ENCODE measurements at places on chromosomes 7 and 10.
A peak's percentile ranks its signal among the peaks of the same experiment; 100 is the strongest.

DNA sequence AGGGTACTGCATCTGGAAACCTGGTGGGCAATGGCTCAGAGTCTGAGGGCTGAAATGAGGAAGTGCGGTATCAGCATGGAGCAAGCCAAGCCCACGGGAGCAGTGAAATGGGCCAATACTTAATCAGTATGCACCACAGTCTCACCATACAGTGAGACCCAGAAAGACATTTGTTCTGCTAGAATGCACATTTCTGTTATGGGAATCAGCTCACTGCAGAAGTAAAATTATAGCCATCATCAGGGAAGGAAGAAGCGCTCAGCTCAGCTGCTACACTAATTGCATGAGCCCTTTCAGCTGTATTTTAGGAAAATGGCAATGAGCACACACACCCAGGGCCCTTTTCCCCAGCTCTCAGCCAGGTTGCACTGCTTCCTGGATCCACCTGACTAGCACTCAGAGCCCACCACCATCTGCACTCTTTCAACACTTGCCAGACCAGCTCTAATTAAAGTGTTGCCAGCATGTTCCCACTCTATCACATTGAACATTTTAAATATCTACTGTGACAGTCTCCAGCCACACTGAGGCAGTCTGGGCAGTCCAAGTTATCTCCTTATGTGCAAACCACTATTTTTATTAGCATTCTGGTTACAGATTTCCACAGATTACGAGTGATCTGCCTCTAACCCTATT is 44.2 kb upstream of the PIK3AP1 start:
- no peaks in the 10 kb centered on the region for H3K27me3 ChIP-seq
- no peak overlapping the region for H3K27ac ChIP-seq
- no peak for DNase-seq
- H3K4me3 ChIP-seq, result no peak overlapping the region
- H3K36me3 ChIP-seq, result no peaks in the 10 kb centered on the region
- H3K4me1 ChIP-seq, result no peaks in the 10 kb centered on the region

DNA sequence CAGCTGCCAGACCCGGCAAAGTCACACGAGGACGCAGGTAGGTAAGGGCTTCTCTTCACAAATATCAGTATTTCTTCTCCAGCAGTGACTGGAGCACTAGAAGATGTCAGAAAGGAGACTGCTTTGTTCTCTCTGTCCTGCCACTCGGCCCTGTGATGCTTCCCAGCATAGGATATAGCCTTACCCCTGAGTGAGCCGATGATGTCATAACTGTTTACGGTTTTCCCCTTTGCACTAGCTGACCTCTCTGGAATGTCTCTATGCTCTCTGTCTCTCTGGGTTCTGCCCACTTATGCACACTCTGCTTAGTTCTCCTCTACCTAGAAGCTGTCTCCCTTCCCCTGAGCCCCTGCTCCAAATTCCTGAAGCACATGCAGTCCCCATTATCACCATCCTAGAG is 167.5 kb upstream of the PODXL start:
- H3K27me3 ChIP-seq, result no peaks in the 10 kb centered on the region
- no peak overlapping the region for H3K27ac ChIP-seq
- peak; percentile 40 for DNase-seq

GRCh38 chr7:19304086-19304485 is 158.9 kb upstream of the FERD3L start:
- DNase-seq, result no peak
- H3K36me3 ChIP-seq, result no peaks in the 10 kb centered on the region
- no peak overlapping the region for H3K4me3 ChIP-seq
- no peak overlapping the region for H3K27ac ChIP-seq
- no peaks in the 10 kb centered on the region for H3K4me1 ChIP-seq

DNA sequence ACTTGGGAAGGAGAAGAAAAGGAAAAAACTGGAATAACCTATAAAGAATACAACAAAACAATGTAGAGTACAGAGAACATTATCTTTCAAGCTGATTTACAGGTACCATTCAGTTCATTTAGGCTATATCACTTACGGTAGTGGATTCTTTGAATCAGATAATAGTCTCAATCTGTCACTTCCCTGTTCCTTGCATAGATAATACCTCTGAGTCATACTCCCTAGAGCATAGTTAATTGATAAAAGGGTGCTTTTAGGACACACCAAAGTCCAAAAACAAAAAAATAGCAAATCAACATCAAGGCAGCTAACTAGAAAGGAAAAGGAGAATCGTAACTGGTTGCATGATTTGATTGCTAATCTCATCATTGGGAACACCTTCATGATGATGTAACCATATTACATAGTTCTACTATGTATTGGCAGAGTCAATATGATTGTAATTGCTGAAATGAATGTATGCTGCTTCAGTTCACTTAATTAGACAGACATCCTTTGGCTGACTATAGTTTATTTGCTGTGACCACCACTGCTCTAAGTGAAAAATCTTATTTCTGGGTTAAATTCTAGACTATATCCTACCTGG is 844.4 kb downstream of the GATA3 start:
- no peak overlapping the region for H3K27ac ChIP-seq
- peaks cover 1% of the 10 kb centered on the region for H3K27me3 ChIP-seq
- no peak for DNase-seq

GRCh38 chr7:93043385-93043985 is 74.3 kb downstream of the SAMD9 start:
- H3K4me1 ChIP-seq, result peaks cover 6% of the 10 kb centered on the region
- DNase-seq, result no peak
- no peak overlapping the region for H3K27ac ChIP-seq
- peaks cover 16% of the 10 kb centered on the region for H3K27me3 ChIP-seq
- peak overlapping the region; percentile 50 for H3K4me3 ChIP-seq
- H3K36me3 ChIP-seq, result no peaks in the 10 kb centered on the region

- H3K27me3 ChIP-seq, result no peaks in the 10 kb centered on the region
- DNase-seq, result no peak
- no peak overlapping the region for H3K27ac ChIP-seq
- no peaks in the 10 kb centered on the region for H3K36me3 ChIP-seq
Observed at GRCh38 chr10:30495687-30496086, 61.7 kb downstream of the MAP3K8 start.

DNA sequence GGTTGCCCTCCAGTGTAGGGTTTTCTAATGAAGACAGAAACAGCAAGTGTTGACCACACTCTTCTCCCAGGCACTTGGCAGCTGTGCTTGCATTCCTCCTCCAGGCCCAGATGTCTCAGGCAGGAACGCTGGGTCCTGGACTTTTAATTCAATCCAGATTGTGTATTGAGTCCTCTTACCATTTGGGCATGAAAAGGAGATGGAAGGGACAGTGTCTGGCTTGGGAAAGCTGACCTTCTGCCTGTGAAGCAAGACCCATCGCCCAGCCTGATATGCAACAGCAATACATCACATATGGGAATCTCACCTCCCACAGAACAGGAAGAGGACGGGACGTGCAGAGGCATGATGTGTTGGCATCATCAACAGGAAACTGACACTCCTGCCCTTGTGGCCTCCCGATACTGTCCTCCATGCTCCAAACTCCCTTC is 174.4 kb upstream of the LYZL2 start:
- H3K4me3 ChIP-seq, result no peak overlapping the region
- no peak overlapping the region for H3K27ac ChIP-seq
- no peaks in the 10 kb centered on the region for H3K27me3 ChIP-seq

DNA sequence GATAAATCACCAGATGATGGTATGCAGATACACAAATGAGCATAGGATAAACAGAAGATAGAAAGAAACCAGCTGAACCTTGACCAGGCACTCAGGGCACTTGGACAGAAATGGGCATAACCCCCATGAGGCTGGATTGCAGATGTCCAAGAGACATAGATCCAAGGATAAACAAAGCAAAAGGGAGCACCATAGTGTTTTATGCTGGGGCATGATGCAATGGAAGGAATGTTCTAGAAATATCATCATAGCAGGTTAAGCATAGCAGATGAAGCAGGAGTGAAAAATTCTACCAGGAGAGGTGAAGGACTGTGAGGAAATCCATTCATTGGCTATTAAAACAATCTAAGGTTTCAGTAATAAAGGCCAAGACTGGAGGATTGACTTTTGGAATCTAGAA is 70.5 kb upstream of the TES start:
- no peak overlapping the region for H3K27ac ChIP-seq
- no peak for DNase-seq
- H3K4me3 ChIP-seq, result no peak overlapping the region
- no peaks in the 10 kb centered on the region for H3K27me3 ChIP-seq
- H3K4me1 ChIP-seq, result no peaks in the 10 kb centered on the region

GRCh38 chr7:16739863-16740622 is 13.5 kb upstream of the TSPAN13 start:
- peaks cover 7% of the 10 kb centered on the region for H3K4me1 ChIP-seq
- no peaks in the 10 kb centered on the region for H3K36me3 ChIP-seq
- no peak overlapping the region for H3K27ac ChIP-seq
- no peak for DNase-seq

GRCh38 chr7:38748056-38748610 is 117.0 kb upstream of the AMPH start:
- no peak overlapping the region for H3K4me3 ChIP-seq
- peaks cover 7% of the 10 kb centered on the region for H3K4me1 ChIP-seq
- DNase-seq, result no peak
- H3K27me3 ChIP-seq, result no peaks in the 10 kb centered on the region
- no peak overlapping the region for H3K27ac ChIP-seq

DNA sequence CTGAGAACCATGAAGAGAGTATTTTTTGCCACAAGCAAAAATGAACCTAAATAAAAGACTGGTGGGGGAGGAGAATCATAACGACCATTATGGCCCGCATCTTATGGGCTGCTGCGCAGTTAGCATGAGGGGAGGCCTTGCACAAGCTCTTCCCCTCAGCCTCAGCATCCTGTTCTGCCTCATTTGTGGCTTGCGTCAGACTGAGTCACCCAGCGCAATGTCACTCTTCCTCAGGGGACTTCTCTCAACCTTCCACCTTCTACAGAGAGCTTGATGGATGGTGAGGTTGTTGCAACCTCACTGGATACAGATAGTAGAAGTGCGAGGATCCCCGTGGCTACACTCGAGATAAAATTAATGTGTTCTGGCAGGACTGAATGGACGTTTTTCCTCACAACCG is 16.8 kb upstream of the GPR15LG start:
- no peaks in the 10 kb centered on the region for H3K27me3 ChIP-seq
- no peak overlapping the region for H3K4me3 ChIP-seq
- no peak overlapping the region for H3K27ac ChIP-seq

DNA sequence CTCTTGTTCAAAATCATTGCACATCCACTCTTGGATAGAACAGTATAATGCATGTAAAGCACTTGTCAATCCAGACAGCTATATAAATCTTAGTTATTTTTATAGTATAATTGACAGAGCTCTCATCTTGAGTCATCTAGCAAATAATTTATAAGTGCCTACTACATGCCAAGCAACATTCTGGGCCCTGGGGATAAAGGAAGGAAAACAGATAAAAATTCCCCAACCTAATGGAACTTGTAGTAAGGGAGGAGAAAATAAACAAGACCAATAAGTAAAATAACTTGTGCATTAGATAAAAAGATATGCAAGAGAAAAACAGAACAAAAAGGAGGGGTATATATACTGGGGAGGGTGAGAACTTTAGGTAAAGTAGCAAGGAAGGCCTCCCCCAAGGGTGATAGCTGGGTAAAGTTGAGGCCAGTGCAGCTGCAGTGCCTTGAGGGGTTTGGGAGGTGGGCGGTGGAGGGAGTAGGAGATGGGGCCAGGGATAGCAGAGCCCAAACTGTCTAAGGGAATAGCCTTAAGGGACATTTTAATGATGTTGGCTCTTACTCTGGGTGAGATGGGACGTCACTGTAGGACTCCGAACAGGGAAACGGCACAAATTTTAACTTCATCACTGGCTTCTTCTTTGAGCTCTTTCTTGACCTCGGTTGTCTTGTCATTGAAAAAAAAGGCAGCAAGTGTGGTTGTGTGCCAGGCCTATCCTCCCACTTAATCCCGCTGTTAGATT is 79.3 kb upstream of the SEC61G start:
- no peaks in the 10 kb centered on the region for H3K36me3 ChIP-seq
- no peak for DNase-seq
- H3K27me3 ChIP-seq, result no peaks in the 10 kb centered on the region
- H3K4me3 ChIP-seq, result no peak overlapping the region
- no peak overlapping the region for H3K27ac ChIP-seq

GRCh38 chr10:49228677-49229076 is 40.5 kb upstream of the TMEM273 start:
- no peak overlapping the region for H3K4me3 ChIP-seq
- DNase-seq, result no peak
- no peak overlapping the region for H3K27ac ChIP-seq
- no peaks in the 10 kb centered on the region for H3K36me3 ChIP-seq
- H3K4me1 ChIP-seq, result no peaks in the 10 kb centered on the region
- no peaks in the 10 kb centered on the region for H3K27me3 ChIP-seq

- no peaks in the 10 kb centered on the region for H3K36me3 ChIP-seq
- peaks cover 6% of the 10 kb centered on the region for H3K27me3 ChIP-seq
- no peak overlapping the region for H3K4me3 ChIP-seq
- peaks cover 5% of the 10 kb centered on the region for H3K4me1 ChIP-seq
- no peak for DNase-seq
Observed at GRCh38 chr7:30476459-30477145, 2.0 kb downstream of the NOD1 start.

DNA sequence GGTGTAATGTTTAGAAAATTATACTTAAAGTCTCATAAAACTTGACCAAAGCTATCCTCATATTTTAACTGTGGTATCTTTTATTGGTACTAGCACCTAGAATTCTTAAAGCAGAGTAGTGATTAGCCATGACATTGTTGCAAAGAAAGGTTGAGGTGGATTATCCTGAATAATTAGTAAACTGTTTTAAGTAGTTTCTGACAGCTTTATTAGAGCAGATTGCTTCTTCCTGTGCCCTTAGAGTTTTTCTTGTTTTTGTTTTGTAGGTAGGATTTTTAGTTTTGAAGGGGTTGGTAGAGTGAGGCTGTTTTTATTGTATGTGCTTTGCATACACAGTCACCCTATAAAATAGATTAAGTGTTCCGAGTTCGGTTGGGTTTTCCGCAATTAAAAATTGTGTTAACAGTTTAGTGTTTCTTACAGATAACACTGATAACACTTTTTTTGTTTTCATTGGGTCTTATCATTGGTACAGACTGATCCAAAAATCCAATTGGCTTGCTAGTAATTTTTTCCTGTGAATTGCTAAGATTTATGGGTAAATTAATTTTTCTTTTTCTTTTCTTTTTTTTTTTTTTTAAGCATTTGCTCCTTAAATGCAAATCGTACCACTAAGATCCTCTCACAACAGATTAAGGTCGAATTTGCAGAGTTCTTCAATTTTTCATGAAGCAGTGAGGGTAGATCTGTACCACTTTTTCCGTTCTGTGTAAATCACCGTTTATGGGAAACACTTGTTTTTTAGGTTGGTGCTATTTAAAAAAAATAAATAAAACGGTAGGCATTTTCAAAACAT is 2.1 kb upstream of the PBLD start:
- H3K27ac ChIP-seq, result no peak overlapping the region
- no peak for DNase-seq
- H3K4me3 ChIP-seq, result peak overlapping the region; percentile 95
- H3K36me3 ChIP-seq, result peaks cover 18% of the 10 kb centered on the region

- no peak overlapping the region for H3K4me3 ChIP-seq
- DNase-seq, result no peak
- peaks cover 3% of the 10 kb centered on the region for H3K4me1 ChIP-seq
- H3K27ac ChIP-seq, result no peak overlapping the region
- H3K36me3 ChIP-seq, result no peaks in the 10 kb centered on the region
Observed at GRCh38 chr7:54860003-54860775, 101.2 kb upstream of the SEC61G start.

Measured in H1 (cell line).